ENCODE measurements at places on chromosomes 5 and 9.

DNA sequence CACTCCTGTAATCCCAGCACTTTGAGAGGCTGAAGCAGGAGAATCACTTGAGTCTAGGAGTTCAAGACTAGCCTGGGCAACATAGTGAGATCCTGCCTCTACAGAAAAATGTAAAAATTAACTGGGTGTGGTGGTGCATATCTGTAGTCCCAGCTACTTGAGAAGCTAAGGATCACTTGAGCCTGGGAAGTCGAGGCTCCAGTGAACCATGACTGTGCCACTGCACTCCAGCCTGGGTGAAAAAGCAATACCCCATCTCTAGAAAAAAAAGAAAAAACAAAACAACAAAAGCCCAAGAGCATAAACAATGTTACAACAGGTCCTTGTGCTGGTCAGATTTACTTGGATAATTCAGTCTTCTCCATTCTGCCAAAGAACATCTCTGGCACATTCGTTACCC lies 44.3 kb upstream of the TGFBR1 start:
- DNase-seq: no peak

DNA sequence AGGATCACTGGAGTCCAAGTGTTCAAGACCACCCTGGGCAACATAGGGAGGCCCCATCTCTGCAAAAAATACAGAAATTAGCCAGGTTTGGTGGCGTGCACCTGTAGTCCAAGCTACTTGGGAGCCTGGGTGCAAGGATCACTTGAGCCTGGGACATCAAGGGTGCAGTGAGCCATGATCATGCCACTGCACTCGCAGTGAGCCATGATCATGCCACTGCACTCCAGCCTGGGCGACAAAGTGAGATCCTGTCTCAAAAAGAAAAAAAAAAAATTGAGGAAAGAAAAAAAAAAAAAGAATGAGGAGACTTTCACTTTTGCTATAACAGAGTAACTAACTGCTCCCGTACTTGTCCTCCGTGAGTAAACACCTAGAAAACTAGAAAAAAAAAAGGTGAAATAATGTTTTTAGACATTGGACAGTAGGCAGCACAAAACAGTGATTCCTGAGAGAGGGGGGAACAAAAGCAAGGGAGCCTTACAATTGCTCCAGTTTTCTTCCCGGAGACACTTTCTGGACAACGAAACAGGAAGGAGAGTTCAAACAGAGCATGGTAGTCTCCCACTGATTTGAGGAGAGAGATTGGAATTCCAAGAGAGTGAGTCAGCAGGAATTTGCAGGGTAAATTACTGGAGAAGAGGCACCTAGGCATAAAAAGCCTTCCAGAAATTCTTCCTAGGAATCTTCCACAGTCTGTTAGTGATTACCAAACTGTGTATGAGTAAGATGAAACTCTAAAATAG lies 6.9 kb upstream of the ZBTB5 start:
- no peak for DNase-seq

GRCh38 chr5:174315471-174315870 lies 270.0 kb downstream of the NSG2 start:
- DNase-seq: no peak

DNA sequence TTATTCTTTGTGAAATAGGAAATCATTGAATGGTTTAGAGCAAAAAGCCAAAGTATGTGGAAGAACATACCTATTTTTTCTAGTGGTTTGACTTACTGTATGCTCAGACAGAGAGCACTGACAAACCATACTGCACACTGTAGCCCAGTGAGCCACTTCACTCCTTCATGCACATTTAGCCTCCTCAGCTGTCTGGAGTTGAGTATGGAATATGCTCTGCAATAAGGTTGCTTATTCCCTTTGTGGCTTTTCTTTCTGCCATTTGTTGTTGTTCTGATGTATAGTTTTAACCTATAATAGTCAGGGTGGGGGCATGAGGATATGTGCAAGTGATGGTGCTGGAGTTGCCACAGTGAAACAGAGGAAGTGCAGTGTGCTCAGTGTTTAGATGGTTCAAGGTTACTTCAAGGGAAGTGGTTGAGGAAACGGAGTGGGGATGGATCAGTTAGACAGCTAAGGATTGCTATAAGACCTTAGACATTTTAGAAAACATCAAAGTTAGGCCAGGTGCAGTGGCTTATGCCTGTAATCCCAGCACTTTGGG lies 100.7 kb downstream of the CDC42SE2 start:
- no peak for DNase-seq

- DNase-seq: no peak
Measured at GRCh38 chr9:76521244-76521681, 62.3 kb downstream of the GCNT1 start.

DNA sequence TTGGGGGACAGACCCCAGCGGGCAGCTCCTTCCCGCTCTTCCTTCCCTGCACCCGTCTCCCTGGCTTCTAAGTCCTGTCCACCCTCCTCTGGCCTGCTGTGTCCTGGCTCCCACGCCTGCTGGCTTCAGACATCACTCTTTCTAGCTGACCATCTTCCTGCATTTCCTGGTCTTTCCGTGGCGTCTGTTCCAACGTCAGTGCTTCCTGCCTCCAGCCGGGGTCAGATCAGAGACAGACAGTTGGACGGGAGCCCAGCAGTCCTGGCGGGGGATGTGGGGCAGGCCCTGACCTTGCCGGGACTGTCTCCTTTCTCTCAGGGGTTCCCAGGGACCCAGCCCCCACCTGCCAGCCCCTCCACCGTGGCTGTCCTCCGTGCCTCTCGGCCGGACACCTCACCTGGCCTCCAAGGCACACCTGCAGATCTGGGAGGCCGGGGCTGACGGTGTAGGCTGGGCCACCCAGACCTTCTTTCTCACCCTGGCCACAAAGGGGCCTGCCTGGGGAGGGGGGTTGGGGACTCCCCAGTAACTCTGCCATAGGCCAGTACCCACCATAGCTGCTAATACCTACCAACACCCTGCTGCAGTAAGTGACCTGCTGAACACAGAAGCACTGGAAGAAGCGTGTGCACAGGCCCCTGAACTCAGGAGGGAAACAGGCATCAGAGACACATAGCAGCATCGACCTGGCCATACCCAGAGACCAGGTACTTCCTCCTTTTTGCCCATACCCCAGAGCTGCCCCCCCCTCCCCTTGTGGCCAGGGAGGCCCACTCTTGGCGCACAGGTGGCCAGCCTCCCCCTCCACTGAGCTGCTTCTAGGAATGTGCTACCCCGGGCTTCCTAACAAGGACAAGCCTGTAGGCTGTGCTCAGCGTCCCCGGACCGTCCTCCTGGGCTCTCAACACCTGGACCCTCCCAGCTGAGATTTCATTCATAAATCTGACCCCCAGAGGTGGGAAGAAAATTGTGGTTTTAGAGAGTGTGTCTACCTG lies 5.1 kb downstream of the NRARP start:
- no peak for DNase-seq

GRCh38 chr5:111961862-111962261 lies 204.9 kb upstream of the NREP start:
- DNase-seq: no peak

GRCh38 chr5:5792106-5792505 lies 369.6 kb downstream of the ICE1 start:
- DNase-seq: no peak

DNA sequence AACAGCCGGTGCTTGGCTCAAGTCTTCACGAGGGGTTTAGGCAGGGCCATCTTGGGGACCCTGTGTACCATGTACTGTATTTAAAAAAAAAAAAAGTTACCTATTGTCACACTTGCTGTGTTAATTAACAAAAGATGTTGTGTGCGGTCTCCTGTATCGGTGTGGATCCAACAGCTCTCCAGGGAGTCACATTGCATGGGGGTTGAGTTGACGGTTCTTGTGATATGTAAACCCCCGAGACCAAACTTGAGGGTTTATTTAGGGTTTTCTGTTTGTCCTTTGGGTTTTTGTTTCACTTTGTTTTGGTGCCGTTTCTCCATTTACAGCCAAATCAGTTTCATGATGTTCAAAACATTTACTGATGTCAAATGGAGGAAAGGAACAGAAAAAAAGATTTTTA lies 22.2 kb downstream of the AMBP start:
- no peak for DNase-seq

GRCh38 chr5:168039566-168040248 lies 251.7 kb upstream of the WWC1 start:
- DNase-seq: no peak

DNA sequence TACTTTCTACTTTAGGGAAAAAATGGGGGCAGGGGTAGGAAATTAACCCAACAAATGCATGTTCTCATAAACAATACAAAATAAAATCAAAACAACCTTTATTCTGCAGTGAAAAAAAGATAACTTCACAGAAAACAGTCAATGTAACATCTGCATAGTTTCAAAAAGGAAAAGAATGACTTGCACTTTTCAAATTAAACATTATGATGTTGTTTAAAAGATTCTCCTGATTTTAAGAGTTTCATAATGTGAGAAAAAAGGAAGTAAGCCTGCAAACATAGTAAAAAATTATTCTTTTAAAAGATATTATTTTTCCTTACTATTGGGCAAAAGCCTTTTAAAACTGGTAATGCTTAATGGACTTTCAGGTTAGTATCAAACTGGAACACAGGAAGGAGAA lies 7.6 kb downstream of the C9orf72 start:
- DNase-seq: no peak

DNA sequence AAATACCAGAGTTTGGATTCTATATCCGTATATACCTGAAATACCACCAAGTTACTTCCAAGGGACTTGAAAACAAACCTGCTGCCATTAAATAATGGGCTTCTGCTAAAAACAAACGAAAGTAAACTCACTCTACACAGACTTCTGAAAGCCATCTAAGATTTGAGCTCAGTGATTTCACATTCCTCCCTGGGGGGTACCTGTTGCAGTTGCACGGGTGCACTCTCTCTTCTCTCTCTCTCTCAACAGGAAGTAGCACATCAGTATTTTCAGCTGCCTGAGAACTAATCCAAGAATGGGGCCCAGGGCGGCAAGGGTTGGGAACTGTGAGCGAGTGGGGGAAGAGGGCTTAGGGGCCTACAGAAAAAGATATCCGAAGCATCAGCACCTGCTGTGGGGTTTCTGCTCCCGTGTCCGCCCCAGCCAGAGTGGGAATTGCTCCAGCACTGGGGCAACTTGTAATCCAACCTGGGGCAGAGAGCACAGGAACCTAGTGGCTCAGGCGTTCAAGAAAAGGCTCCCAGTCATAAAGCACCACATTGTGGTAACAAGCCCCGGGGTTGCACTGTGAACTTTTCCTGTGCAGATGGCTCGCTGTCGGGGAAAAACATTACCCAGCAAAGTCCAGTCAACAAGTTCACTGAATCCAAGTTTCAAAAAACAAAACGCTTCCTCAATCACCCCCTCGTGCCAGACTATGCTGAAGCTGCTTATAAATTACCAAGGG lies 99.8 kb downstream of the EFNA5 start:
- DNase-seq: no peak

GRCh38 chr5:158943057-158943456 lies 156.7 kb downstream of the EBF1 start:
- DNase-seq: no peak

DNA sequence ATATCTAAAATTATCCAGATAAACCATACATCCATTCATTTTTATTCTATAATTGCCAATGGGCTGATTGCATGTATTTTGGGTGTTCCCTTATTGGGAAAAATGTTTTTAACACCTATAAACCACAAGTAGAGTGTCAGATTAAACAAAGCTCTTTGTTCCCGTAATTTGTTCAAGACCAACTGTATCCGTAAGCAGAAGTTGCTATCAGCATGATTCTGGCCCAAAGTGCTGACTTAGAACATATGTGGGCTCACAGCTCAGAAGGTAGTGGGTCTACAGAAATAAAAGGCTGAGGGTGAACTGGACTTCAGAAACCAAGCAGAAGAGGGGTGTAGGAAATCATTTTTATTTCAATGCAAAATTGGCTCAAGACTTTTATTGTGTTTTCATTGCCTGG lies 23.5 kb upstream of the IL7R start:
- no peak for DNase-seq

GRCh38 chr9:91824151-91824550 lies 125.9 kb downstream of the ROR2 start:
- DNase-seq: no peak

DNA sequence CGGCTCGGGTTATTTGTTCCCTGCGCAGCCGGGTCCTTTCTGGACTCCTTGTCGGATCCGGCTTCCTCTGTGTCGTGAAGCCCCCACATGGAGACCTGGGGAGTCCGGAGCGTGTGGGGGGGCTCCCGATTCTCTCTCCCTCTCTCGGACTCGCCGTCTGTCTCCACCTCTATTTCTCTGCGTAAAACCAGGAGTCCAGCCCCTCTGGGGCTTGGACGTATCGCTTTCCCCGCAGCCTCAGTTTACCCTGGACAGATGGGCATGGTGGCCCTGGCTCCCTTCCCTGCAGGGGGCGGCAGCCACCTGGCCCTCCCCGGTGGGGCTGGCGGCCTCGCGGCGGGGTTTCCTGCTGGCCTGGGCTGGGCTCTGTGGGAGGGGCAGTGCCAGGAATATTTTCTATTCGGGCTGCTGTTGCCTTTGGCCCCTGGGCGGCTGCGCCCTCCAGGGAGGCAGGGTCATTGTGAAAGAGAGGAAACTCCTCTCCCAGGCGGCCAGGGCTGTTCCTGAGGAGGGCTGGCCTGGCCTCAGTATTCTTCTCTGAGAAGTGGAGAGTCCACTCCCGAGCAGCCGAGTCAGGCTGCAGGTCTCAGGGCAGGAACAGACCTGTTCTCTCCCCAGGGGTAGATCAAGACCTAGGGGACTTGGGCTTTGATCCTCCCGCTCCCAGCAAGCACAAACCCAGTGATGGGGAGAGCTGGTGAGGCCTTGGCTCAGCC lies 665 bp downstream of the ASS1 start:
- DNase-seq: no peak

DNA sequence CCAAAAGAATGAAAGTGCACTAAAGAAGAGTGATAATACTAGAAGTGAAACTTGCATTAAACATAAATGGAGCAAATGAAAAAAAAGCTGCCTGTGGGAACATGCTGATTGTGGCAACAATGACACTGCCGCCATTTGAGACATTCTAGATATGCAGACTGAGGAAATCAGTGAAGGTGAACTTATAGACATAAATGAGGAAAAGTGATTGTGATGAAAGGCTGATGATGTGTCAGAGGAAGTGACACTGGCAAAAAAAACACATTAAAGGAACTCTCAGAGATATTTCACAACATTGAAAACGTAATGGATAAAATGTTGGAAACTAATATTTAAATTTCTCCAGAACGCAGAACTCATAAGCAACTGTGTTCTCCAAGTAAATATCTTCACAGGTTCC lies 1.2 kb downstream of the ERCC8 start:
- no peak for DNase-seq

GRCh38 chr9:75539523-75539922 lies 350.9 kb upstream of the PCSK5 start:
- DNase-seq: no peak

DNA sequence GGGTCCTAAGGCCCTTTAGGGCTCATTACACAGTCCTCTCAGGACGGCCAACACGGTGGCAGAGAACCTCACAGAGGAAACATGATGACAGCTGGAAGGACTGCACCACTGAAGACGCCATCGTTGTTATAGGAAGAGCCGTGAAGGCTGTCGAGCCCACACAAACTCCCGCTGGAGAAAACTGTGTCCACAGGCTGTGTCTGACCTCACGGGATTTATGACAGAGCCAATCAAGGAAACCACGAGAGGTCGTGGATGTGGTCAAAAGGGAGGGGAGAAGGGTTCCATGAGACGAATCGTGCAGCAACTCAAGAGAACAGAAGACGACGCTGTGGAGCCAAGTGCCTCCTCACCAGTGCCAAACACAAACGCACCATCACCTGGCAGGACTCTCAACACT lies 12.2 kb downstream of the QSOX2 start:
- DNase-seq: no peak

Measured in activated CD4-positive, alpha-beta T cell treated with anti-CD3 and anti-CD28 coated beads, Interleukin-2, amount 50 U/mL, for 24 hours (primary cell).